ENCODE measurements at places on chromosomes 4 and X. TPM values are rescaled to one million over a fixed set of nuclear protein-coding genes. Genes with fewer than 3 reads are reported as not detected.
A peak's percentile ranks its signal among the peaks of the same experiment; 100 is the strongest.

LRRC66 gene
- total RNA-seq: 0.24 TPM

TMEM271 gene
- total RNA-seq: not detected

CLCN4 gene
- 3.1 TPM for total RNA-seq

HS6ST2 gene
- total RNA-seq: 13.4 TPM

DNA sequence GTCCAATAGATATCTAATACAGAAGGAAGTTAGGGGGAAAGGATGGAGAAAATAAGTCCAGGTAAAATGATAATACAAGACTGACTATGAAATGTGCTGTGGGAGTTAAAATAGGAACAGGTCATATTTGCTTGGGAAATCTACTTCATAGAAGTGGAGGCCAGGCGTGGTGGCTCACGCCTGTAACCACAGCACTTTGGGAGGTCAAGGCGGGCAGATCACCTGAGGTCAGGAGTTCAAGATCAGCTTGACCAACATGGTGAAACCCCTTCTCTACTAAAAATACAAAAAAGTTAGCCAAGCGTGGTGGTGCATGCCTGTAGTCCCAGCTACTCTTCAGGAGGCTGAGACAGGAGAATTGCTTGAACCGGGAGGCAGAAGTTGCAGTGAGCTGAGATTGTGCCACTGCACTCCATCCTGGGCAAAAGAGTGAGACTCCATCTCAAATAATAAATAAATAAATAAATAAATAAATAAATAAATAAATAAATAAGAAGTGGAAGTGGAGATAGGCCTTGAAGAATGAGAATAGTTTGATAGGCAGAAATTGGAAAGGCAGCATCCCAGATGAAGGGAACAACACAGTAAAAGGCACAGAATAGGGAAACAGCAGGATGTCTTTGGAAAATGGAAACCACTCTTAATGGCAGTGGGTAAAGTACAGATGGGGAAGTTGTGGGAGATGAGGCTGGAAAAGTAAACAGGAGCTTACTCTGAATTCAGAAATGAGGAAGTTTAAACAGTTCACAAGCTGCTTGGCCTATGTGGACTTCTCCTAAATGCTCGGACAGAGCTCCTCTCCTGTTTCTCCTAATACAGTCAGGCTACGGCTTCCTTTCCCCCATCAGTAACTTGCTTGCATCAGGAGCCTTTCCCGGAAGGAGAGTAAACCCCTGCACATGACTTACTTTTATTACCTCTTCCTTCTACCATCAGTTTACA lies 15.1 kb upstream of the GK start:
- no peaks in the 10 kb centered on the region for H3K4me1 ChIP-seq
- H3K27me3 ChIP-seq: no peaks in the 10 kb centered on the region
- H3K36me3 ChIP-seq: no peaks in the 10 kb centered on the region
- DNase-seq: no peak
- H3K27ac ChIP-seq: no peak overlapping the region

DNA sequence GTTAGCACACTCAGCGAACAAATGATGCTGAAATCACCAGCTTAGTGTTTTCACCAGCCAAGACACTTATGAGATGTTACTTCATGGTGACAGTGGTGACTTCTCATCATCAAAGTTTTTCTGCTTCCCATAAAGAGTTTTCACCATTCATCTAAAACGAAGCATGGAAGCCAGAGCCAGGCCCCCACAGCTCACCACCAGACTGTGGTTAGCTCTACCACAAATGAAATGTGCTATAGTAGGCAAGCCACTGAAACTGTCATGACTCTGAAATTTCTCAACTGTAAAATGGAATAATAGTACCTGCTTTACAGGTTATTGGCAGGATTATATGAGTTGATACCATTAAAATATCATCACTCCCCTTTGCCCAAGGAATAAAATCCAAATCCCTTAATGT lies 56.4 kb upstream of the HHIP start:
- no peaks in the 10 kb centered on the region for H3K36me3 ChIP-seq
- no peak for DNase-seq
- H3K27me3 ChIP-seq: no peaks in the 10 kb centered on the region

DNA sequence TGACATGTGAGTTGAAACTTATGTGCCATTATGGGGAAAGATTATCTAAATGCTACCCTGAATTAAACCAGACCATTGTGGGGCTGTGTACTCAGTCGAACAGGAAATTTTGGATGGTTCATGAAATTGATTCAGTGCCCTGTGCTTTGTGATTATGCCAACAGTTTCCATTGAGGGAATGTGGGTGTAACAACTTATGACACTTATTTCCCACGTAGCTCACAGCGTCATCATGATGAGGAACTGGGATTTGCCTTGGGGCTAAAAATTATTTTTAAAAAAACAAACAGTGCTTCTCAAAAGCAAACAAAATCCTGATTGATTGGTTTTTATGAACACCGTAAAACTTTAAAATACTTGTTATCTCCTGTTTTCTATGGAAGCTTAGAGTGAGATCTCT lies 8.3 kb upstream of the CLTRN start:
- DNase-seq: no peak
- no peak overlapping the region for H3K4me3 ChIP-seq
- no peaks in the 10 kb centered on the region for H3K27me3 ChIP-seq
- no peaks in the 10 kb centered on the region for H3K36me3 ChIP-seq
- peaks cover 21% of the 10 kb centered on the region for H3K4me1 ChIP-seq

GRCh38 chrX:150680974-150681373 lies 12.2 kb upstream of the MTMR1 start:
- H3K4me1 ChIP-seq: no peaks in the 10 kb centered on the region
- no peak for DNase-seq
- H3K4me3 ChIP-seq: no peak overlapping the region
- H3K27ac ChIP-seq: no peak overlapping the region
- H3K27me3 ChIP-seq: no peaks in the 10 kb centered on the region
- no peaks in the 10 kb centered on the region for H3K36me3 ChIP-seq

GRCh38 chrX:16310326-16310725 lies 143.0 kb downstream of the MAGEB17 start:
- H3K36me3 ChIP-seq: no peaks in the 10 kb centered on the region
- no peak overlapping the region for H3K27ac ChIP-seq

- H3K36me3 ChIP-seq: no peaks in the 10 kb centered on the region
- DNase-seq: no peak
- no peaks in the 10 kb centered on the region for H3K27me3 ChIP-seq
- H3K27ac ChIP-seq: no peak overlapping the region
Measured at GRCh38 chrX:65987811-65988210, 52.1 kb downstream of the VSIG4 start.

DNA sequence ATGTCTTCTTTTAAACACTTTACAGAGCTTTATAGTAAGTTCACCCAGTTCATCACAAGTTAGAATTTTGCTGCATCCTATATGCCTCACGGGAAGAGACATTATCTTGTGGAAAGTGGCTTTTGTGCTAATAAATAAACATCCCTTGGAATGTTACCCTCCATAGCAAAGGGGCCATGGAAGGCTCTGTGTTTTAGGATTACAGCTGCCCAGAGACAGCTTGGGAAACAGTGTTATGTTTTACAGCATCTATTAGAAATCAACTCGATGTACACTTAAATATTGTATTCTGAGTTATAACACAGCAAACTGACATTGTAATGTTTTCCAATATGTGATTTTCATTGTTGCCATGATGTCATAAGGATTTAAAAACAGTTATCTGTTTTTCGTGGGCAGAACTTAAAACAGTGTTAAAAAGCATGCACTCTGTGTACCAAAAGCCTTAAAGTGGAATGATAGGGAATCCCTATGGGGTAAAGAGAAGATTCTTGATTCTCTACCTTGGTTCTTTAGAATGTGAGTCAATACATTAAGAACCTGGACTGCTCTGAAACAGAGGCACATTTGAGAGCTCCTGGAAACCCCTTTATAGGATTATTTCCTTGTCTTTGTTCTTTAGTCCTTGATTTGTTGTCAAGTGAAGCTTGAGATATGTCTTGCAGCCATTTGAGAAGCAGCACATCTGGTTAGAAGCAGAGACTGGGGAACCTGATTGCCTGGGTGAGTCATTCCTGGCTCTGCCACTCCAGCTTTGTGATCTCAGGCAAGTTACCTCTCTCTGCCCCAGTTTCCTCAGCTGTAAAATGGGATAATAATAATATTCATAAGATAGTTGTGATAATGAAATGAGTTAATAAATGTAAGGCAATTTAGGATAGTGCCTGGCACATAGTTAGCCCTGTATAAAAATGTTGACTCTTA lies 41.6 kb downstream of the ARHGAP10 start:
- peaks cover 37% of the 10 kb centered on the region for H3K4me1 ChIP-seq
- DNase-seq: peak; percentile 35
- no peaks in the 10 kb centered on the region for H3K27me3 ChIP-seq
- H3K4me3 ChIP-seq: no peak overlapping the region

DNA sequence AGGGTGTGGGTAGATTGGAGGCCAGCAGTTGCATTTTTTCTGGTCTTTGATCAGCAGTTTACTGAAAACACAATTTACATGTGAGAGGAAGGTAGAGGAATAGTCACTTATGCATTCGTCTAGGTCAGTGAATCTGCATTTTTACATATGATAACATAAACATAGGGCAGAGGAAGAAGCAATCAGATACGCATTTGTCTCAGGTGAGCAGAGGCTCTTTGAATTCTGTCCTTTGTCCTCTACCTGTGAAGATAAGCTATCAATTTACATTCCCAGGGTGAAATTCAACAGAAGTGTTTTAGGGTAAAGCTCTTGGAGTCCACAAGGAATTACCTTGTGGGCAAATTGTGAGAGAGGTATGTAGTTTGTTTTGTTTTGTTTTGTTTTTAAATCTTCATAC lies 306.5 kb downstream of the MAGEB5 start:
- no peaks in the 10 kb centered on the region for H3K27me3 ChIP-seq
- H3K4me1 ChIP-seq: no peaks in the 10 kb centered on the region
- no peak overlapping the region for H3K4me3 ChIP-seq
- no peak overlapping the region for H3K27ac ChIP-seq
- no peak for DNase-seq

- no peaks in the 10 kb centered on the region for H3K4me1 ChIP-seq
- no peak overlapping the region for H3K27ac ChIP-seq
- no peak for DNase-seq
- H3K4me3 ChIP-seq: no peak overlapping the region
- H3K36me3 ChIP-seq: no peaks in the 10 kb centered on the region
Measured at GRCh38 chr4:60463857-60464502, 736.1 kb upstream of the ADGRL3 start.

DNA sequence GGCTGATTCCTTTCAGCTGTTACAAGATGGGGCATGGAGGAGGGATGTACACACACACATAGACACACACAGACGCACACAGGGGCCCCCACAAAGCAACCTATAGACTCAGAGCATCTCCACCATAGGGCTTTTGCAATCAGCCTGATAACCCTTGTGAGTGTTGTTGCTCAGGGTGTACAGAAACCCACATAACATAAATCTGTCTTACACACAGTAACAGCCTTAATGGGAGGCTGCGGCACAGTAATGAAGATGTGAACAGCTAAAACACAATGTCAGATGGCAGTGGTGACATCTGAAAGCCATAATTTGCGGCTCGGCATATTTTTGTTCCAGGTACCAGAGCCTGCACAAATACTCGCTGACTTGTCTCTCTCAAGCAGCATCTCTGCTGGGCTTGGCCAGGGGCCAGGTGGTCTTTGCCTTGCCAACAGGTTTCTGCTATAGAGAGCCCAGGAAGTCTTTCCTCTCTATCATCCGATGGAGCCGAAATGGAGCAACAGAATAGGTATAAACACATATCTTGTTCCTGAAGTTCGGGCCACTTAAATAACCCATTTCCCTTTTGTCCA lies 357.2 kb upstream of the GATB start:
- no peaks in the 10 kb centered on the region for H3K4me1 ChIP-seq
- peaks cover 6% of the 10 kb centered on the region for H3K27me3 ChIP-seq
- H3K36me3 ChIP-seq: no peaks in the 10 kb centered on the region
- no peak overlapping the region for H3K4me3 ChIP-seq
- no peak for DNase-seq

DNA sequence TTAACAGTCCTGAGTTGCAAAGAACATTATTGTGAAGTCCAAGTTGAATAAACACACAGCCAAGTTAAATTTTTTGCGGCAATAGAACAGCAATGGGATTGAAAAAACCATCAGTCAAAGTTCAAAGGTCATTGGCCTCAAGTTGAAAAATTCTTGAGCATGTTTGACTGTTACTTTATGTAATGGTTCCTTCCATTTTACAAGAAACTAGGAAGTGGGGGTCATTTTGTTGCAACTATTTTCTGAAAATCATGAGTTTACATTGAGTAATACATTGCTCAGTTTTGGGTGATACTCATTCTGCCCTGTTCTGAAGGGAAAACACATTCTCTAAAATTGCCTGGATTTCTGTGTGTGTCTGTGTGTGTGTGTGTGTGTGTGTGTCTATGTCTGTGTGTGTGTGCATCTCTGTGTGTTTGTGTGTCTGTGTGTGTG lies 5.2 kb upstream of the IRF2 start:
- H3K36me3 ChIP-seq: no peaks in the 10 kb centered on the region
- DNase-seq: no peak
- H3K27me3 ChIP-seq: no peaks in the 10 kb centered on the region
- H3K27ac ChIP-seq: no peak overlapping the region
- H3K4me3 ChIP-seq: no peak overlapping the region
- peaks cover 6% of the 10 kb centered on the region for H3K4me1 ChIP-seq

- no peaks in the 10 kb centered on the region for H3K36me3 ChIP-seq
- H3K4me3 ChIP-seq: no peak overlapping the region
- no peak overlapping the region for H3K27ac ChIP-seq
Measured at GRCh38 chr4:67365661-67366245, 179.6 kb downstream of the CENPC start.

DNA sequence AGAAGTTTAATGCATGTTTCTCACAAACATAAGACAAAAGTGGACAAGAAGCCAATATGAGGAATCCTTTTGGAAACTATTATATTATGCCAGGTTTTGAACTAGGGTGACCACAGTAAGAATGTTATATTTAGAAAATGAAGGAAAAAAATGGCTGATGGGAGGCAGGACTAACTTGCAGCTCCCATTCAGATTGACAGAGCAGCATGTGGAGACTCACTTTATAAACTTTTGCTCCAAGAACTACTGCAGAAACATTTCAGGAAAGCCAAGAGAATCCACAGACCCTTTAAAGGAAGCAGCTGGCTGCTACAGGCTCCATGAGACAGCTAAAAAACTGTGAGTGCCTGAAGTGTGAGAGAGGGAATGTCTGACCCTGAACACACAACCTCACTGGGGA lies 738.6 kb upstream of the GRIA3 start:
- H3K4me3 ChIP-seq: no peak overlapping the region
- no peak for DNase-seq
- H3K36me3 ChIP-seq: no peaks in the 10 kb centered on the region
- H3K4me1 ChIP-seq: no peaks in the 10 kb centered on the region
- no peak overlapping the region for H3K27ac ChIP-seq
- H3K27me3 ChIP-seq: no peaks in the 10 kb centered on the region

All from PC-9 (cell line).